Daoy (cell line): ENCODE measurements at places on chromosomes 5 and 9. TPM values are rescaled to one million over a fixed set of nuclear protein-coding genes. Genes with fewer than 3 reads are reported as not detected.

DNA sequence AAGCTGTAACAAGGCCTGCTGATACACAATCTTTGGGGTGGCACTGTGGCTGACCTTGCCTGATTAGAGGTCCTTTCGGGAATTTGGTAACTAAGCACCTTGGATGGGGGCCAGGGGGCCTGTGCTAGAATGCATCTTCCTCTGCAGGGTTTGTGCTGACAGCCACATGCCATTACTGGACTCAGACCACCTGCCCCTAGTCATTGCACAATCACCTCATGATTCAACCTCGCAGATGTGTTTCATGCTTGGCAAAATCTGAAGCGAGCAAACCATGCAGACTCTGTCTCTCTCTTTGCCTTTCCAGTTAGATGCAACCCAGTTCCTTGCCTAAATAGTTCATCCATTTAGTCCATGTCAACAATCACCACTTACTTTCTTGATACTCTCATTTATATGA is 96.5 kb upstream of the ERCC6L2 start:
- DNase-seq = peak; percentile 67

GRCh38 chr9:18330401-18331309 is 143.3 kb upstream of the ADAMTSL1 start:
- DNase-seq = no peak

GRCh38 chr5:15026944-15027343 is 155.4 kb upstream of the ANKH start:
- DNase-seq = no peak

GRCh38 chr5:95899829-95900228 is 61.8 kb downstream of the ELL2 start:
- no peak for DNase-seq

DNA sequence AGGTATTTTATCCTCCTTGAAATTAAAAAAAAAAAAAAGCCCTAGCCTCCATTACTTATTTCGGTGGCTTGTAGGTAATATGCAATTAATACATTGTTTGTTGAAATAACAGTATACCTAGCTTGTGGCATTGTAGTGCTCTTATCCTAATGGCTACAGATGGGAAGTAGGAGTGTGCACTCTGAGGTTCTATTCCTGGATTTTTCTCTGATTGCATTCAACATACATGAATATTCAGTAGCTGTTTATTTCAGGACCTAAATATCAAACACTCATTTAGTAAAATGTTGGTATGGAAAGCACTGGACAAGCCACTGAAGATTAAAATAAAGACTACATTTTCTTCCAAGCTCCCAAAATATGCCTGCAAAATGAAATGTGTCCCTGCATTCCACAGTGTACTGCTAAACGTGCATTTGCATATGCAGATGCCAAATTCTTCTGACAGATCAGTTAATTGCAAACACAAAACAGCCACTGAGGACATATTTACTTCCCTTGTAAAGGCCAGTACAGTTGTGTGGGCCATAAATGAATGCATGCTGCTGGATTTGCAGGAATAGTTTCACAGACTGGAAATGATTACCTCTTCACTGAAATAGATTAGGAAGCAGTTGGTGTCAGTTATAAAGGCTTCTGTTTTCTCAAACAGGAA is 826.1 kb downstream of the PRELID2 start:
- no peak for DNase-seq

Gene TRPM6
- total RNA-seq = 0.03 and 0.11 TPM in 2 replicates

Gene TAF1L
- total RNA-seq = 0.03 and 0.23 TPM in 2 replicates

Gene CATSPER3
- total RNA-seq = 0.06 TPM in 1 of 2 replicates, not detected in the other

DNA sequence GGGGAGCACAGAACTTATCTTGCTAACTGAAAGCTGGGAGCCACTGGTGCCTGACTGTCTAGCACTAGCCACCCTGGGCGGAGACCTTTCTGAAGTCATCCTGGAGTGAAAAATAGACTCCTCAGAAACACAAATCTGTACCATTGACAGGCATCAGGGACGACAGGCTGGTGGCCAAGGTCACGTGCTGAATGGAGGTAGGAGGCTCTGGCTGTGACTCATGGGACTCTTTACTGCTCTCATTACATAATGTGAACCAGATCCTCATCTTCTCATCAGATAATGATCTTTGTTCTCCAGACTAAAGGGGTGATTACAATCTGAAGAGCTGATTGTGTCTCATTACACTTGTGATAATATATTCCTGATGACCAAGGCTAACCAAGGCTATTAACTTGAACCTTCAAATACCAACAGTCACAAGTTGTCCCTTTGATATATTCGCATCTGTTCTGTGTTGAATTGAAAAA is 91.8 kb downstream of the SEMA5A start:
- DNase-seq = no peak

DNA sequence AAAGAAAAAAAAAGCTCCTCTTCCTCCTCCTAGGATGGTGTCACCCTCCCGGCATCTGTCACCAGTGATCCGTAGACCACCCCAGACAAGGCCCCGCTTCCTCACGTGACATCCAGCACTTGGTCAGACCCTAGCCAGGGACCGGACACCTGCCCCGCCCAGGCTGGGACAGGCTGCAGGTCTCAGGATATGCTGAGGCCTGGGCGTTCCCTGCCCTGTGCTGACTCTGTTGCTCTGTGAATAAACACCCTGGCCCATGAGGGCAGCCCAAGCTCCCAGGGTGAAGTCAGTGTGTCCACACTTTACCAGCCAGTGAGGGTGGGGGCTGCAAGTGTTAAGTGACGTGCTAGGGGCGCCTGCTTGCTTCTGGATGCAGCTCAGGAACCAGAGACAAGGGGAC is 5.6 kb downstream of the EDF1 start:
- DNase-seq = no peak

- DNase-seq = no peak
Measured at GRCh38 chr5:29262339-29263123, 1931.0 kb upstream of the CDH6 start.

- DNase-seq = no peak
Measured at GRCh38 chr9:136994180-136994887, 2.0 kb downstream of the CLIC3 start.
